Fibroblast of the aortic adventitia (primary cell): ENCODE measurements at places on chromosomes 1 and 21. TPM values are rescaled to one million over a fixed set of nuclear protein-coding genes. Genes with fewer than 3 reads are reported as not detected.

The PRDM16 gene
- total RNA-seq, result 0.98 and 11.3 TPM in 2 replicates

The TMPRSS3 gene
- total RNA-seq, result not detected in 2 replicates

The LRRC71 gene
- total RNA-seq, result 0.09 TPM in 1 of 2 replicates, not detected in the other

The YOD1 gene
- 3.5 and 10.1 TPM in 2 replicates for total RNA-seq

The S100A8 gene
- not detected in 2 replicates for total RNA-seq

The ZFP69B gene
- 6.1 and 8.5 TPM in 2 replicates for total RNA-seq

The ABCB10 gene
- 13.1 and 16.8 TPM in 2 replicates for total RNA-seq

The OLIG1 gene
- total RNA-seq, result not detected in 2 replicates

The RHOU gene
- total RNA-seq, result 4.2 and 38.3 TPM in 2 replicates

The IFNAR1 gene
- 24.0 and 39.3 TPM in 2 replicates for total RNA-seq

The TSPAN2 gene
- total RNA-seq, result 0.18 and 2.5 TPM in 2 replicates

The MPL gene
- not detected in 2 replicates for total RNA-seq

The RAB7B gene
- 4.3 and 7.4 TPM in 2 replicates for total RNA-seq

The SLC1A7 gene
- 0.41 and 3.8 TPM in 2 replicates for total RNA-seq

The FCN3 gene
- not detected in 2 replicates for total RNA-seq

The PERM1 gene
- 0.57 TPM in 1 of 2 replicates, not detected in the other for total RNA-seq

The CD247 gene
- 0.16 and 0.18 TPM in 2 replicates for total RNA-seq

The KRTAP10-10 gene
- total RNA-seq, result not detected in 2 replicates

The TMEM82 gene
- total RNA-seq, result not detected in 2 replicates

The RYR2 gene
- 0.25 TPM in 1 of 2 replicates, not detected in the other for total RNA-seq

The AMY2A gene
- total RNA-seq, result not detected in 2 replicates

The TAF5L gene
- 9.9 and 14.3 TPM in 2 replicates for total RNA-seq

The ADORA3 gene
- total RNA-seq, result not detected in 2 replicates

The NOTCH2NLA gene
- 50.7 and 74.1 TPM in 2 replicates for total RNA-seq

The SPATA21 gene
- total RNA-seq, result not detected in 2 replicates
